ENCODE measurements at places on chromosomes 5 and 9.

GRCh38 chr5:57492632-57493031 is 10.0 kb upstream of the ACTBL2 start:
- DNase-seq, result no peak

- DNase-seq, result no peak
Measured at GRCh38 chr5:175682664-175683063, 24.8 kb downstream of the HRH2 start.

DNA sequence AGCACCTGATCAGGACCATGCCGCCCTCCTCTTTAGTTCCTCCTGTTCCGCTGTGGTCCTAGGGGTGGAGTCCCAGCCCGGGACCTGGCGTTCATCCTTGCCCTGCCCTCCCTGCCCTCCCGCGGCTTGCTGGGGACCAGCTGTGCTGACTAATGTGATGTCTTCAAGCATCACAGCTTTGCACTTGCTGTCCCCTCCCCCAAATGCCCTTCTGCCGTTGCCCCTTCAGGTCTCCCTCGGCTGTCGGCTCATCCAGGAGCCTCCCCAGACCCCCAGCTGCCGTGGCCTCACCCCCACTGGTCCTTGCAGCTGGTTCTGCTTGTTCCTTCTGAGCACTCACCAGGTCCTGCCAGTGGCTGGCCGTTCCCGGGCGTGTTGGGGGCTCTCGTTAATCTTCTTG is 19.9 kb downstream of the RXRA start:
- no peak for DNase-seq

DNA sequence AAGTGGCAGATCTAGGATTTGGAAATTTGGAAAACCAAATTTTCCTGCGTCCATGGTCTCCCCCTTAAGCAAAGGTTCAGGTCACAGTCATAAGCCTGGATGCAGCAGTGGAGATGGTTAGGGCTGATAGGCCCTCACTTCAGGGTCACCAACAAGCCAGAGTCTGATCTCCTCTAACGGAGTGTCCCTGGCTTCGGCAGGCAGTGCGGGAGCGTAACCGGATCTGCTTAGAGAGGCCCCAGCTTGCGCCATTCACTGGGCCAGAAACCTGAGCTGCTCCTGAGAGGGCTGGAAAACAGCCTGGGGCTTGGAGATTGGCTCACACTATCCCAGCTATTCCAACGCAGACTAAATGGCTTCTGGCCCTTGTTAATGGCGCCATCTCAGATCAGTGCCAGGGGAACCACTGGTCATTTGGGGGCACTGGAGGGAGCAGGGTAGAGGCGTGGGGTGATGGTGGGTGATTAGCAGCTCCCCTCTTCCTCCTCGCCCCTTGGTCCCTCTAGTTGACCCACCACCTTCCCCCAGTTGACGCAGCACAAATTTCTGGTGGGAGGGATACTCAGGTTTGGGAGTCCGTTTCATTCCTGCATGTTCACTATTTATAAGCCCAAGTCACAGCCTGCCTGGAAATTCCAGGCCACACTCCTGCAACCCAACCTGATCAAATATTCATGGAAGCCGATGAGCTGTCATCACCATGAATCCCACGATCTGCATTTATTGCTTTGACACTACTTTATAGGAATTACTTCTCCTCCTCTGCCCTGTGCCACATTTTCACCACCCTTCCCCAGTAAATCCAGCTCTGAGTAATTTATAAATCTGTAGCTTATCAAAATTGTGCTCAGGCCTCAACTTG is 134.6 kb upstream of the CPEB4 start:
- DNase-seq, result no peak
